ENCODE measurements at places on chromosomes 16 and 17.

- DNase-seq, result no peak
Measured at GRCh38 chr16:10949424-10949970, 5.1 kb downstream of the CLEC16A start.

DNA sequence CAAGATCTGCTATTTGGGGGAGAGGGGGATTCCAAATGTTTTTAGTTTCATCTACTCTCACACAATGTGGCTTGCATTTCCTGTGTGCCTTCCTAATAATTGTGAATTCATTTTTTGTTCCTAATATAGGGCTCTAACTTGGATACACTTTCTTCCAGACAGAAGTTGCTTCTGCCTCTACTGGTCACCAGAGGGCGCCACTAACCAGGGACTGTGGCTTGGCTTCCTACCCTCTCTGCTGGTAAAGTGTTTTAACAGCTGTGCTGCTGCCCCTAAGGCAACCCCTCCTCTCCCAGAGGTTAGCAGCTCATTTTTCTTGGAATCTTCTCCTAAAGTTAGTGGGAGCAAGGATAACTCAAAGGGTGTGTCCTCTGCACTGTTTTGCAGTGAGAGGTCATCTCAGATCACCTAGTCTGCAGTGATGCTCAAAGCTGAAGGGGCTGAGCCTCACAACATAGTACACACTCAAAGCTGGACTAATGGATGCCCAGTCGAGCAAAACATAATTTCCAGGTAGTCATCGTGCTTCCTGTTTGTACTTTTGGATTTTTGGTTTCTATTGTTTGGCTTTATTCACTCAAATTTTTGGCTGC is 5.0 kb upstream of the PRSS54 start:
- no peak for DNase-seq

DNA sequence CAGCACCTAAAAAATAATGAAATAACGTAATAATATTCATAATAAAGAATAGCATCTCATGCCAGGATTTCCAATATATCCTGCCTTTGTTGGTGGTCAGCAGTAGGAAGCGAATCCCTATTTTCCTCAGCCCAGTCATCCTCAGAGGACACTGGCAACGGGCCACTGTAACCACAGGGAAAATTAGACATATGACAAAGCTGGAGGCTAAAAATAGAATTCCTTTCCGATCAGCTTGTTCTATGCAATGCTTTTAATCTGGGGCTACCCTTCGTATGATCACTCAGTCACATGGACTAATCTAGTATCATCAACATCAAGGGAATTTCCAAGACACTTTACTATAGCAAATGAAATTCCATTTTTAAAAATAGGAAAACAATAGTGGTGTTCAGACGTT is 246.9 kb upstream of the KCNJ16 start:
- no peak for DNase-seq

- peak; percentile 70 for DNase-seq
Measured at GRCh38 chr17:8176197-8176940, at the start of gene TMEM107. Gene TMEM107, minus strand, starts transcription at chr17:8176380. Its CDS starts 94 bp downstream, at chr17:8176286.

GRCh38 chr16:57956924-57957672 is 13.8 kb downstream of the CNGB1 start:
- DNase-seq, result no peak

DNA sequence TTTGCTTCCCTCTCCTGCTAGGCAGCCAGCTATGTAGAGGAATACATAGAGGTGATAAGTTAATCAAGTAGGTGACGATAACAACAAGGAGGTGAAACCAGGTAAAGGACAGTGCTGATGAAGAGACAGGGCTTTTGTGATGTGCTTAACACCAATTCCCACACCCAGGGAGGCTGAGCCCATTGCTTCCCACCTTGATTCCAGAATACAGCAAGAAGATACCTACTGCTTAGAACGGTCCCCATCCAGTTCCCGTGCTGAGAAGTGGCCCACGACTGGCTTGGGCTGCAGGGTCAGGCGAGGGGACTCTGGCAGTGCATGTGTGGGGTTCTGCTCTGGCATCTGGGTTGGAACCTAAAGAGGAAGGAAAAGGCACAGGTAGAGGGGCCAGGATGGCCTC is 16.1 kb upstream of the GFAP start:
- DNase-seq, result no peak

GRCh38 chr17:63504261-63504660 is 18.9 kb upstream of the KCNH6 start:
- no peak for DNase-seq

GRCh38 chr16:54069601-54070239 is 216.9 kb downstream of the IRX3 start:
- no peak for DNase-seq

DNA sequence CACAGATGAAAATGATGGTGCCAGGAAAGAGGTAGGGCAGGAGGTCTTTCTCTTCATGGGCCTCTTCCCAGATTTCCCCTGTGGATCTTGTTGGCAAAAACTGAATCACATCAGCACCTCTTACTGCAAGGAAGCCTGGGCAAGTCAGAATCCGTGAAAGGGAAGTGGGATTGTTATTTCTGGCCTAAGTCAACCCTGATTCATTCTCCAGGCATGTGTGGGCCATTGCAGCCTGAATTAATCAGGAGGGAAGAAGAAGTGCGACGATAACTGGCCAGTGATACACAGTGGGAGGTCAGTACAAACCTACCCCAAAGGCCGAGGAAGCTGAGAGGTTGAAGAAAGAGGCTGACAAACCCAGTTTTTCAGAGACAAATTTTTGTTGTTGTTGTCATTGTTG is 17.9 kb upstream of the NSMCE1 start:
- no peak for DNase-seq

- DNase-seq, result no peak
Measured at GRCh38 chr16:69859105-69859989, 91.8 kb upstream of the CLEC18A start.

- DNase-seq, result no peak
Measured at GRCh38 chr17:74878658-74879057, 5.9 kb upstream of the FDXR start.

DNA sequence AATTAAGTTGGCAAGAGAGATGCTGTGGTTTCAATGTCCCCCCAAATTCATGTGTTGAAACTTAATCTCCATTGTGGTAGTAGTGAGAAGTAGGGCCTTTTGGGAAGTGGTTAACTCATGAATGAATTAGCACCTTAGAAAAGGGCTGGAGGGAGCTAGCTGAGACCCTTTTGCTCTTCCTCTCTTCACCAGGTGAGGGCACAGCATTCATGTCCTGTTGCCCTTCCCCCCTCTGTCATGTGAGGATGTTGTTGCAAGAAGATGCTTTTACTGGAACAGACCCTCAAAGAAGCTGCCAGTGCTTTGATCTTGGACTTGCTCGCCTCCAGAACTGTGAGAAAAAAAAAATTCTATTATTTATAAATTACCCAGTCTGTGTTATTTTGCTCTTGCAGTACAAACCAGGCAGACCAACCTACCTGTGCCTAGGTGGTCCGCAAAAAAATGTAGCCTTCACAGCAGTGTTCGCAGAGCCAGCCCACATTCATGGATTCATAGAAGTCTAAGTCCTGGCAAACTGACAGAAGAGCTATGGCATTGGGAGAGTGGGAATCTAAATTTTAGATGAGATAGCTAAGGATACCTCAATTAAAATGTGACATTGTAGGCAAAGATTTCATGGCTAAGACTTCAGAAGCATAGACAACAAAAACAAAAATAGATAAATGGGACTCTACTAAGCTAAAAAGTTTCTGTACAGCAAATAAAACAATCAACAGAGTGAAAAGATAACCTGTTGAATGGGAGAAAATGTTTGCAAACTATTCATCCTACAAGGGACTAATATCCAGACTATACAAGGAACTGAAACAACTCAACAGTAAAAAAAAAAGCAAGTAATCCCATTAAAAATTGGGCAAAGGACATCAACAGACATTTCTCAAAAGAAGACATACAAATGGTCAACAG is 32.0 kb upstream of the ABCA5 start:
- no peak for DNase-seq

GRCh38 chr17:68391561-68392268 is 65.6 kb downstream of the WIPI1 start:
- DNase-seq, result no peak

DNA sequence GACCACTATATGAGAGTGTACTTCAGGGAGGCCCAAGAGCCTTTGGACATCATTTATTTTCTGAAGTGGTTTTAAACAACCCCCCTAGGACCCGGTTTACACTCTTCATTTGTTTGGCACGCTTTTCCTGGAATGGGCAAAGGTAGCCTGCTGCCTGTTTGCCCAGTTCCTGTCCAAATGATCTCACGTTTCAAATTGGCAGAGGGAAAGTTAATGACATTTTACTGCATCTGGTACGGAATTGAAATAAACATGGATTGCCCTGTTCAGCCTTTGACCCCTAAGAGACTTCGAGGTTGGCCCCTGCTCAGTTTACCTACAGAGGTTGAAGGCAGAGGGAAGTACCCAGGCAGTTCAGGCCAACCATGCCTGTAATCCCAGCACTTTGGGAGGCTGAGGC is 5.8 kb upstream of the RPRML start:
- DNase-seq, result no peak

GRCh38 chr16:30438835-30439234 is 6.8 kb downstream of the SEPHS2 start:
- no peak for DNase-seq

- no peak for DNase-seq
Measured at GRCh38 chr17:74353446-74354060, 8.1 kb downstream of the BTBD17 start.

DNA sequence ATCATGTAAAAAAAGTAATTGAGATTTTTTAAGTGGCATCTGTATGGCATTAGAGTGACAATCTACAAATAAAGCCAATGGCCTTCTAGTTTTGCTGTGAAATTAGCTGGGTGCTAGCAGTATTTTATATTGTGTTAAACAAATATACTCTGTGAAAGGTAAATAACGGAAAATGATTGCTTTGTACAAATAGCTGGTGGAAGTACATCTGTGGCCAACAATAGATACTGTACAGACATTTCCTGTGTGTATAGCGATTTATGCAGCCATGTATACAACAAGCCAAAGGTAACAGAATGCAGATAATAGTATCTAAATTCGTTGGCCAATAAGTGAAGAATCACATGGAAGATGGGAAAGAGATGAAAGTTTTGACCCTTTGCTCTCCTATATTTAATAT is 26.6 kb downstream of the IQCK start:
- DNase-seq, result no peak

DNA sequence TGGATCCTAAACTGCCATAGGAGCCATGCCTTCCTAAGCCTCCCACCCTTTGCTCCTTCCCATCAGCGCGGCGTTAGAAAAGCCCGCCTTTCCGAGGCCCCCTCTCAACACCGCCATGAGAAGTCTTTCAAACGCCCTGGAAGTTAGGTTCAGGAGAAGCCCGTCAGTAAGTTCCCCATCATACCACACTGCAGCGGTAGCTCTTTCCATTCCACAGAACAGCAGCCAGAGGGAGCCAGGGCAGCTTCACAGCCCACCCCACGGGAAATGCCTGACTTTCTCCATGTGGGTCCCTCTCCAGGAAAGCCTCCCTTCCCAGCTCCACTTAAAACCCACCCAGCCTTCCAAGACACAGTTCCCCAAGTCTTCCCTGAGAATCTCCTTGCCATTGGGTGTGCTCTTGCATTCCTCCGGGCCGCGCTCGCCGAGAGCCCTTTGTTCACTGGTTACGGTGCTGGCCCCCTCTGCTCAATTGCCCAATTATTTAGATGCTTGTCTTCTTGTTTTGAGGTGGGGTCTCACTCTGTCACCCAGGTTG is 28.7 kb downstream of the KIAA0513 start:
- no peak for DNase-seq

DNA sequence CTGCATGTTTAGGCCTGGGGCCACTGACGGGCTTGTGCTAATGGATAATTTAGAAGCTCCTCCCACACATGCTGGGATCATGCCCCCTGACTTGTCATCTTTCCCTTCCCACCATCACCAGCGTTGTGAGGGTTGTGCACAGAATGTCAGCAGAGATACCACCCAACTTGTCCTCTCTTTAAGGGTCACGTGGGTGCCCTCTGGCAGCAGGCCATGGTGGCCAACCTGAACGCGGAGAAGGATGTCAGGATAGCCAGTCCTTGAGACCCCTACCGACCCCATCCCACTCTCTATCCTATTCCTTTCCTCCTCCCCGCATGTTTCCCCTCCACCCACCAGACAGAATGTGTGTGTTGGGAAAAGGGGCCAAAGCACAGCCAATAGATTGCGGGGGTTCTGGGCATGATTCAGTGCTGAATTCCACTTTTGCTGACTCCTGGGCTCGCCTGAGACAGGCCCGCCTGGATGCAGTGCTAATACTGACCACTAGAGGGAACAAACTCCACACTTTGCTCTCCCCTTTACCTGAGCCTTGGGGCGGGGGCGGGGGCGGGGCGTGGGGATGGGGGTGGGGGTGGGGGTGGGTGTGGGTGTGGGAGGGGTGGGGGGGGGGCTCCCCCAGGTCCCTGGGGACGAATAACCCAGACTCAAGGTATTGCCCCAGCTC is at the start of gene GH2:
GH2 (minus strand) TSS at position 10 of the 667 bp plus-strand sequence. CDS start 143 bp downstream, outside the sequence.
- DNase-seq, result peak; percentile 24

- DNase-seq, result peak; percentile 20
Measured at GRCh38 chr17:6753006-6753445, 2.8 kb upstream of the XAF1 start.

DNA sequence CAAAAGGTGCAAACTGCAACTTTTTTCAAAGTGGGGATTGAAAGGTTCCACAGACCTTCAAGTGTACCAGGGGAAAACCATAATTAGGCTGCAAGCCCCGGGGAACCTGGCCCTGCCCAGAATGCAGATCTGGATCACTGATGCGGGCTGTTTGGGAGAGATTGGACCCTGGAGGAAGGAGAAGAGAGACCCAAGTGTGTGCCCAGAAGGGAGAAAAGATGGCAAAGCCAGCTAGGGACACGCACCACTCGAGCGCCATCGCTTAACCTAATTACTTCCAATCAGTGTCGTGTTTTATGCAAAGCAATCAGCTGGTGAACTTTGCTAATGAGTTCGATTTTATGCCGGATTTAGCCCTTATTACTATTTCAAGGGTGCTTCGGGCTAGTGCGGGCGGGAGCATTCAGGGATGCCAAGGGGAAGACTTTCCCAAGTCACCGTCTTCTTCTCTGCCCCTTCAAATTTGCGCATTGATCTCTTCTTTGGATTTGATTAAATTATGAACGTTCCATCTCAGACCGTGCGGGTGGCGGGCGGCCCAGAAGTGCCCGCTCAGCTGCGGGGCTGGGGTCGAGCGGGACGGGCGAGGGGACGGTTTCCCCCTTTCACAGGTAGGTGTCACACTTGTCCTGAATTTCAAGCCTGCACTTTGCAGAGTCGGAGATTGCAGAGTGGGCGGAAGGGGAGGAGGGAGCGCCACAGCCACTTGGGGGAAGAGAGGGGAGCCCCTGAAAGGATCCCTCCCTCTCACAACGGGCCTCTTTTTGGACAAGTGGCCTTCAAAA is 4.0 kb downstream of the IRX5 start:
- no peak for DNase-seq

DNA sequence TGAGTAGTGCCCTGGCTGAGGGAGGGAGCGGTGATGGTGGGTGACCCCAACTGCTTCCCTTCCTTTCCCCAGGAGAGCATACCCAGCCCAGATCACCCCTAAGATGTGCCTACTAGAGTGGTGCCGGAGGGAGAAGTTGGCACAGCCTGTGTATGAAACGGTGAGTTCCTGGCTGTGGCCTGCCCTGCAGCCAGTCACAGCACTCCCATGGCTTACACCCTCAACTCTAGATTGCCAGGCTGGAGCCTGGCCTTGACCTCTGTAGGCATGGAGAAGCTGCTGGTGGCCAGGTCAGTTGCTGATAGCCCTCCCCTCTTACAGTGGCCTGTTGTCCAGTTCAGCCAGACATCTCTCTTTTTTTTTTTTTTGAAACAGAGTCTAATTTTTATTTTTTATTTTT is 8.6 kb upstream of the NFATC3 start:
- no peak for DNase-seq

- no peak for DNase-seq
Measured at GRCh38 chr17:13544765-13545164, 57.0 kb downstream of the HS3ST3A1 start.

- no peak for DNase-seq
Measured at GRCh38 chr17:73349138-73349537, 37.3 kb upstream of the CDC42EP4 start.
